ENCODE measurements at places on chromosomes 4 and X.

DNA sequence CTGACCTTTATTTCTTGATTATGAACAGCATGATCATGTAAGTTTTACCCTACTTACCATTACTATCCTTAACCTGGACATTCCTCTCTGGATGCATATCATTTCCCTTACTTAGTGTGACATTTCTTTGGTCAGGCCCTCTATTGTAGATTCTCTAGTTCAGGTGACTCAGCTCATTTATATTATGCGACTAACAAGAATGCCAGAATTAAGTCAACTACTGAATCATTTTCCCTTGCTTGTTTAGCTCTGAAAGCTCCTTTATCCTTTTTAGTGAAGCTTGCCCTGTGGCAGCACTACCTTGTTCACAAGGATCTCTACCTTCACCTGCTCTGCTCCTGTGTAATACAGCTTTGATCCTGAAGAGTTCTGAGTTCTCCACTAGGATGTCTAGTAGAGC, 15.1 kb upstream of the UGT2B17 start:
- DNase-seq: no peak

- DNase-seq: no peak
These were observed 6.7 kb downstream of the ZNF81 start for GRCh38 chrX:47843363-47843762.

- DNase-seq: no peak
These were observed 40.5 kb downstream of the LCORL start for GRCh38 chr4:17981063-17981462.

GRCh38 chrX:72054779-72055489, 76.8 kb downstream of the RTL5 start:
- DNase-seq: no peak

GRCh38 chrX:133746593-133746992, 238.8 kb downstream of the GPC3 start:
- DNase-seq: no peak

DNA sequence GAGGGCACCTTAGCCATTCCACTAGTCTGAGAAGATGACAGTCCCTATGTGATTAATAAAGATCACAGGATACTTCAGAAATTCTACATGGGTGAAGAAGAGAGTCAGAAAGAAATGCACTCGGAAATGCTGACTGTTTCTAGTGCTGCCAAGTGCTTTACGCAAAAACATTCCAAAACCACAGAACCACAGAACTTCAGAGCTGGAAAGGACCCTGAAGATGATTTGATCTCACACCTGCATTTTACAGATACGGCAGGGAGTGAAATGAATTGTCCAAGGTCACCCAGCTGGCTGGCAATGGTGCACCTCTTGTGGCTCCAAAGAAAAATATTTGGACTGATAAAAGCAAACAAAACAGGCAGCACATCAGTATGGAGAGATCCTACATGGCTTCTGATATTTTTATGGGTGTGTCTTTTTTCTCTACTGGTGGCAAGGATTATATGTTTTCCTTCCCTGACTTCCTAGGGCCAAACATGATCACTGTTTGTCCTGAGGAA, 115.9 kb downstream of the MAML3 start:
- no peak for DNase-seq

GRCh38 chr4:56433280-56433679, 2.1 kb downstream of the PPAT start:
- DNase-seq: no peak

DNA sequence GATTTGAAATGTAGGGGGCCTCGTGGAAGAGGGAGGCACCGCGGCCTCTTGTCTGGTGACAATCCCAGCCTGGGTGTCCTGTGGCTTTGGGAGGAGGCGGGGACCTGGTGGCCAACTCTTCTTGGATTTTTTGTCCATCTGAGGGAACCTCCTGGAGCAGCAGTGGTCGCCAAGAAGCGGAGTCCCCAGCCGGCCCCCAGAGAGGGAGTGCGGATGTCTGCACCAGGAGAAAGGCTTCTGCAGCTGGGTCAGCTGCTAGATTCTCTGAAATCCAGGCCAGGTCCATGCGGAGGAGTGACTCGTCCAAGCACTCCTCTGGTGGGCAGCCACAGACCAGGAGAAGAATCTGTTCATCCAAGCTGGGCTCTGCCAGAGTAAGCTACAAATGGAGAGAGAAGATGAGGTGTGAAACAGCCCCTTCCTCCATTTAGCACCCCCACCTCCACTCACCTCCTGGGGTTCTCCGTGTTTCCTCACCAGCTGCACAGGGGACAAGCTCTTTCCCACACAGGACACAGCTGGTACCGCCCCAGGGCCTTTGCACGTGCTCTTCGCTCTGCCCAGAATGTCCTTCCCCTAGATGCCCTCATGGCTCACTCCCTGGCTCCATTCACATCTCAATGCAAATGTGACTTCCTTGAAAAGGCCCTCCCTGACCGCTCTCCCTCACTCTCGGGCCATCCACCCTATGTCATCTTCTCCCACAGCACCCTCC, 27.6 kb downstream of the C4orf50 start:
- DNase-seq: no peak

GRCh38 chr4:173449380-173449717, 50.4 kb upstream of the SCRG1 start:
- DNase-seq: no peak

- DNase-seq: no peak
These were observed 155.3 kb upstream of the ADGRL3 start for GRCh38 chr4:61044837-61045236.

DNA sequence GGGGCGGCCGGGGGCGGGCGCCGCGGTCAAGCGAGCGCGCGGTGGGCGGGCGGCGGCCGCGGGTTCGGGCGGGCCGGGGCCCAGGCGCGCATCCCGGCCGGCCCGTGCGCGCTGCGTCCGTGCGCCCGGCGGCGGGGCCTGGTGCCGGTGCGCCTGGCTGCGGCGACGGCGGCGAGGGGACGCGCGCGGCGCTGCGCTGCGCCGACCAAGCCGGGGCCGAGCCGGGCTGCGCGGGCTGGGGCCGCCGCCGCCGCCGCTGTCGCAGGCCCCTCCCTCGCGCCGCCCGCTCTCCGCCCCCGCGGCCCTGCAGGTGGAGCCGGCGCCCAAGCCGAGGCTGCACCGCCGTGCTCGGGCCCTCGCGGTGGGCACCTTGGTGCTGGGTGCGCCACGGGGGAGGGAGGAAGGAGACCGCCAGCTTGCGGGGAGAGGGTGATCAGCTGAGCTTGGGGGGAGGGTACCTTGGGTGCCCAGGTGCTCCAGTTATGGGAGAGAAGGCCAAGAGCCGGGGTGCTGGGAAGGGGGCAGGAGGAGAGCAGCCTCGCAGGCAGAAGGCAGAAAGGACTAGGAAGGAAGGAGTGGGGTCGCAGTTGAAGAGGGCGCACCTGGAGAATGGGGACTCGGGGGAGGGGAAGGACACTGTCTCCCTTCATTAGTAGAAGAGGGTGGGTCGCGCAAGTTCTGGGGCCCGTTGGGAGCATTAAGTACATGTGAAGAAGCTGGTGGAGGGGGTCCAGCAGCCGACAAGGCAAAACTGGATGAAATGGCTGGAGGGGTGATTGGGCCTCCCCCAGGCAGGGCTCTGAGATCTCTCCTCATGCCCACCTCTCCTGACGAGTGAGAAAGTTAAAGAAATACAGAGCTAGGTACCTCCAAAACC, at the start of gene PPP2R2C:
Gene PPP2R2C (minus strand): TSS at position 228 of the 877 bp plus-strand sequence. CDS start 385 bp downstream, outside the sequence.
- DNase-seq: peak; percentile 44

- DNase-seq: no peak
These were observed 45.1 kb upstream of the C1QTNF7 start for GRCh38 chr4:15382669-15383273.

- no peak for DNase-seq
These were observed 166.6 kb downstream of the EFNB1 start for GRCh38 chrX:68995386-68995779.

GRCh38 chrX:43958529-43958928, 14.7 kb downstream of the NDP start:
- DNase-seq: peak; percentile 53

- no peak for DNase-seq
These were observed 16.7 kb downstream of the NR3C2 start for GRCh38 chr4:148425327-148426110.

DNA sequence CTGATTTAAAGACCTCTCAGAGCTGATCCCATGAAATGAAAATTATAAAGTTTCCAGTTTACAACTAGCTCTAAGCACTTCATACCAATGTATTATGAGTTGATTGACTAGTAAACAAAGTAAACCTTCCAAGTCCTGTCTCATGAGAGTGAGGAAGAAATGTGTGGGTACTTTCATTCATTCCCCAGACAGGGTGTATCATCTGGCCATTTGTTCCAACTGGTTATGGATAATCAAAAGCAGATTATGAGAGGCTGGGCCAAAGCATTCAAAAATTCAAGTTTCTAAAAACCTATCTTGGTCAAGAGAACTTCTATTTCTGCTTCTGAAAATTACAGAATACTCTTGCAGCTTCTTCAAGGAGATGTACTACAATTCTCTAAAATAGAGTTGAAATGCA, 193.3 kb upstream of the RASGEF1B start:
- DNase-seq: no peak

DNA sequence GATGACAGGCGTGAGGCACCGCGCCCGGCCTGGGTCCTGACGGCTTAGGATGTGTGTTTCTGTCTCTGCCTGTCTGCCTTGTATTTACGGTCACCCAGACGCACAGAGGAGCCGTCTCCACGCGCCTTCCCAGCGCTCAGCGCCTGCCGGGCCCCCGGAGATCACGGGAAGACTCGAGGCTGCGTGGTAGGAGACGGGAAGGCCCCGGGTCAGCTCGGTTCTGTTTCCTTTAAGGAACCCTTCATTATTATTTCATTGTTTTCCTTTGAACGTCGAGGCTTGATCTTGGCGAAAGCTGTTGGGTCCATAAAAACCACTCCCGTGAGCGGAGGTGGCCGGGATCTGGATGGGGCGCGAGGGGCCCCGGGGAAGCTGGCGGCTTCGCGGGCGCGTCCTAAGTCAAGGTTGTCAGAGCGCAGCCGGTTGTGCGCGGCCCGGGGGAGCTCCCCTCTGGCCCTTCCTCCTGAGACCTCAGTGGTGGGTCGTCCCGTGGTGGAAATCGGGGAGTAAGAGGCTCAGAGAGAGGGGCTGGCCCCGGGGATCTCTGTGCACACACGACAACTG, 1.3 kb downstream of the SHOX start:
- DNase-seq: no peak

GRCh38 chrX:18890049-18890381, 93.9 kb downstream of the PHKA2 start:
- no peak for DNase-seq

DNA sequence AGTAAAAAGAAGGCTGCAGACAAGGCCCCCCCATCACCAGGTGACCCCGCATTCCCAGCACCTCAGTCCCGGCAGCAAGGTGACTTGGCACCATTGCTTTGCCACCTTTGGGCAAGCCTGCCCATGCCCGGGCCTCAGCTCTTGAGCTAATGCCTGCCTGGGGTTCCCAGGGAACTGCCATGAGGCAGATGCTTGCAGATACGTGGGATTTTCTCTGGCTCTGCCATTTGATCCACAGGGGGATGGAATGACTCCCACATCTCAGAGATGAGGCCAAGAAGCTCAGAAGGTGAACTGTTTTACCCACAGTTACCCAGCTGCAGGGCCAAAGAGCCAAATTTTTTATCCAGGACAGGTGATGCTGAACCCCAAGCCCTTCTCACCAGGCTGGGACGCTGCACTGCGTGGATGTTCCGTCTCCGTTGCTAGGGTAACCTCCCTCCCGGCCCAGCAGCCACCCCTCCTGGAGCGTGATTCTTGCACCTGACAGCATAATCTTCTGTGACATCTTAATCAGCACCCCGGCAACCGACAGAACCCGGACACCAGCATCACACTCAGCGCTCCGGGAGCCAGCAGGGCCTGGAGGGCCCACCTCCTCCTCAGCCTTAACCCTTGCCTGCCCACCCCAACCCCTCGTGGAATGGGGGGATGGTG, 15.7 kb upstream of the MSX1 start:
- no peak for DNase-seq

DNA sequence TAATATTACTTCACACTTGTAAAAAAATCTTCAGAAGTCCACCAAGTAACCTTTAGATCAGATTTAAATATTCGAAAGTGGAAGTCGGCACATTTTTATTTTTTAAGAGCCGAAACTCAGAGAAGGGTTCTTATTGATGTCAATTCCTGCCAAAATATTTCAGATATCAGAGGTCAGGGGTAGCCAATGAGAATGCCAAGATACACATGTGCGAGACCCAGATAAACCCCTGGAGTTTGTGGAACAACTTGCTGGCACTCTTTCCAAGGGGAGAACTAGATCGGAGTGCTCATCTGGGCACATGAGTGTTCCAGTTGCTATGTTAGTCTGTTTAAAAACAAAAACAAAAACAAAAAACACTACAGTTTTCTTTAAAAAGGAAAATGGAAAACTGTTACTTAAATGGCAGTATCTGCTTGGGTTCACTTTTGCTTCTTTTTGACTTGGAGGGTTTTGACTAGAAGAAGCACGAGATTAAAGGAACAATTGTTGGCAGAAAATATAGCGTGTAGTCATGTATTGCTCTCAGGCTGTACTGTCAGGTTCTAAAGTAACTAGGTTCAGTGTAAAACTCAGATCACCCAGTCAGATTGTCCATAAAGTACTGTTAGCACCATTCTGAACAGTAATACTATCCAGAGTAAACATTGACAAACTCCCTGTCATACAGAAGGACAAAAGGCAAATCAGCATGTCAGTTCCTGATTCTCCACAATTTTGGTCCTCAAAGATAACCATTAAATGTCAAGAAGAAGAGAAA, 188.0 kb upstream of the PACRGL start:
- peak; percentile 49 for DNase-seq

GRCh38 chr4:51918251-51918650, 75.3 kb downstream of the DCUN1D4 start:
- no peak for DNase-seq

DNA sequence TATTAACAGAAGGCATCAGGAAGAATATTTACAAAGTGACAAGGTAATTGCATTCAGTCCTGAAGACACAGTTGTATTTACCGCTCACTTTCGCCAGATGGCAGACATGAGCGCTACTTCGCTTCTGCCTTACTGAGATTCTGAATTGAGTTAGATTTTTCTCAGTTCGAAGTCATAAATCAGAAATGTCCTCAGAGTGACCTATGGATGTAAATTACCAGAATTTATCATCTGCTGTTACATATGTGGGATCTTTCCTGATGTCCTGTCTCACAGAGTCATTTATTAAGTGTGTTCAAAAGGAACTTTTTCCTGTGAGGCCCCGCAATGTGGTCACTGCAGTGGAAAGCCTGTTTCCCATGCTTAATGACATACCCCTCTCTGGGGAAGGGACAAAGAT, 97.3 kb upstream of the DCLK2 start:
- peak; percentile 13 for DNase-seq

DNA sequence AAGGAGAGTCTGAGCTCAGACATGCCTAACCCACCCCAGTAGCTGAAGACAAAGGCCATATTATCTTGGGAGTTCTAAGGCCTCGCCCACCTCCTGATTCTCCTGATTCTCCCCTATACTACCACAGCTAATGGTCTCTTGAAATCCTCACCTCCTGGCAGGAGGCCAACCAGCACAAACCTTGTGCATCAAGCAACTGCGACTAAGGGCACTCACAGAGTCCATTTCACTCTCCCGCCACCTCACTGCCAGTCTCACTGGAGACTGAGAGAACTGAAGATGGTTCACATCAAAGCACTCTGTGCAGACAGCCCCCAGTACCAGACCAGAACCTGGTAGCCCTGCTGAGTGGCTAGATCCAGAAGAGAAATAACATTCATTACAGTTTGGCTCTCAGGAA, 102.1 kb upstream of the KLF8 start:
- no peak for DNase-seq

GRCh38 chr4:153023139-153023538, 87.0 kb downstream of the FHDC1 start:
- no peak for DNase-seq

Data from COR-L47 (cell line).